Activated naive CD4-positive, alpha-beta T cell treated with anti-CD3 and anti-CD28 coated beads for 36 hours (primary cell): ENCODE measurements at places on chromosomes 1 and 21.

GRCh38 chr21:46507562-46507961 is 48.9 kb downstream of the DIP2A start:
- no peak for DNase-seq
- H3K4me1 ChIP-seq, result peaks cover 1% of the 10 kb centered on the region
- H3K4me3 ChIP-seq, result no peak overlapping the region
- H3K27me3 ChIP-seq, result no peaks in the 10 kb centered on the region
- H3K27ac ChIP-seq, result no peak overlapping the region
- H3K36me3 ChIP-seq, result peaks cover 27% of the 10 kb centered on the region

DNA sequence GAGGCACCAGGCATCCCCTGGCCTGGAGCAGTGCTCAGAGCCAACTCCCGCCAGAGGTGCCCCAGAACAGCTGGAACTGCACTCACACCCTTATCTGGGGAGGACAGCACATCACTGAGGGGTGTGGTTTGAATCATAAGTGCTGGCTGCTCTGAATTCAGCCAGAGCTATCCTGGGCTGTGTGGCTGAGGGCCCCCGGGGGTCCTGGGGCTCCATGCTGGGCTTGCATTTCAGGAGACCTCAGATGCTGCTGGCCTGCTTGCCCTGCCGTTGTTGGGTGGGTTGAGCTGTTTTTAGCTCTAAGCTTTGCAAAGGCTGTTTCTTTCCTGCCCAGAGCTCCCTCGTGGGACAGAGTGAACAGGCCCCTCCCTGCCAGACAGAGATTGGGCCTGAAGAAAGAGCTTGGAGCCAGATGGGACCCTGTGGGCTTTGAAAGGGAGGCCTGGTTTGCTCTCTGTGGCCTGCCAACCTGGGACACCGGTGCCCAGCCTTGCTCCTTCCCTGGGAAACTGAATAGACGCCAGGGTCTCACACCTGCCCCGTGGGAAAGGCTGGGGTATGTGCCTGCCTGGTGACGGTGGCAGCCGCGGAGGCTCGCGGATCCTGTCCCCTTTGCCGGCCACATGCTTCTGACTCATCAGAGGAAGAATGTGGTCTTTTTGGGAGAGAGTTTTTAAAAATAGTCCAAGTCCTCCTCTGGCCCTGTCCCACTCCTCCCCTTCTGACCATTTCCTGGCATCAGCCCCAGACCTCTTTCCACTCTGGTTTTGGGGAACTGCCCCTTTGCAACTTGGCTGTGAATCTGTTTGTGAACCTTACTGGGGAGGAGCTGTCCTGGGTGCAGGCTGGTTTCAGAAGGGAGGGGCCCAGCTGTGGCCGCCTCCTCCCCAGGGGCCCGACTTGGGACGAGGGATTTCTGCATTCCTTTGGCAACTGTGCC is 30.0 kb downstream of the ARHGEF10L start:
- no peak overlapping the region for H3K27ac ChIP-seq
- DNase-seq, result no peak
- H3K4me3 ChIP-seq, result no peak overlapping the region
- H3K27me3 ChIP-seq, result peaks cover 4% of the 10 kb centered on the region

DNA sequence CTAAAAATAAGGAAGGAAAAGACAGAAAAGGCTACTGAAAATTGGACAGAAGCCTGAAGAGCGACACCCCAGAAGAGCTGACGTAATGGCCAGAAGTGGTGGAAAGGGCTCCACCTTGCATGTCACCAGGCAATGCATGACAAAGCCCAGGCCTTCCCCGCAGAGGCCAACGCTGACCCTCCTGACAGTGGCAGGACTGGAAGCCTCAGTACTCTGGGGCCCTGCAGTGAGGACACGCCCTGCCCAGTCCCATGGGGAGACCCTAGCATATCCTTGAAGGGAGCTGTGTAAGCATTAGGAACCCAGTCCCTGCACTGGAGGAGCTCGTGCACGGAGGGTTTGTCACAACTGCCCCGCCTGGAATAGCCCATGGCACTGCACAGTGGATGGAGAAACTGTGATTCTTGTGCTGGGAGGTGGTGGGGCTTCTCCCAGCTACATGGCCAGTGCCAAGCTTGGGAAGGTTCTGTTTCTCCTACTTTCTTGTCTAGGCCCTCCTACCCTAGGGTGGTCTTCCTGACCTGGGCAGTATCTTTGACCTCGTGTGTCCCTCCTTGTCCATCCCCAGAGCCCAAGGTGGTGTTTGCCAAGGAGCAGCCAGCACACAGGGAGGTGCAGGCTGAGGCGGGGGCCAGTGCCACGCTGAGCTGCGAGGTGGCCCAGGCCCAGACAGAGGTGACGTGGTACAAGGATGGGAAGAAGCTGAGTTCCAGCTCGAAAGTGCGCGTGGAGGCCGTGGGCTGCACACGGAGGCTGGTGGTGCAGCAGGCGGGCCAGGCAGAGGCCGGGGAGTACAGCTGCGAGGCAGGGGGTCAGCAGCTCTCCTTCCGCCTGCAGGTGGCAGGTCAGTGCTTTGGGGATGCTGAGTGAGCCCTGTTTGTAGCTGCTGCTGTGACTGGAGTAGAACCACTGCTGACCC is 60.4 kb downstream of the OBSCN start:
- H3K4me1 ChIP-seq, result peaks cover 1% of the 10 kb centered on the region
- no peak overlapping the region for H3K27ac ChIP-seq
- H3K36me3 ChIP-seq, result peaks cover 2% of the 10 kb centered on the region

- H3K36me3 ChIP-seq, result no peaks in the 10 kb centered on the region
- no peak for DNase-seq
- H3K4me1 ChIP-seq, result peaks cover 9% of the 10 kb centered on the region
- no peaks in the 10 kb centered on the region for H3K27me3 ChIP-seq
- H3K27ac ChIP-seq, result no peak overlapping the region
- H3K4me3 ChIP-seq, result no peak overlapping the region
Observed at GRCh38 chr1:205434738-205435137, 12.9 kb upstream of the LEMD1 start.

GRCh38 chr1:60129911-60130310 is 56.3 kb upstream of the C1orf87 start:
- DNase-seq, result no peak
- peaks cover 4% of the 10 kb centered on the region for H3K4me1 ChIP-seq
- no peaks in the 10 kb centered on the region for H3K36me3 ChIP-seq

DNA sequence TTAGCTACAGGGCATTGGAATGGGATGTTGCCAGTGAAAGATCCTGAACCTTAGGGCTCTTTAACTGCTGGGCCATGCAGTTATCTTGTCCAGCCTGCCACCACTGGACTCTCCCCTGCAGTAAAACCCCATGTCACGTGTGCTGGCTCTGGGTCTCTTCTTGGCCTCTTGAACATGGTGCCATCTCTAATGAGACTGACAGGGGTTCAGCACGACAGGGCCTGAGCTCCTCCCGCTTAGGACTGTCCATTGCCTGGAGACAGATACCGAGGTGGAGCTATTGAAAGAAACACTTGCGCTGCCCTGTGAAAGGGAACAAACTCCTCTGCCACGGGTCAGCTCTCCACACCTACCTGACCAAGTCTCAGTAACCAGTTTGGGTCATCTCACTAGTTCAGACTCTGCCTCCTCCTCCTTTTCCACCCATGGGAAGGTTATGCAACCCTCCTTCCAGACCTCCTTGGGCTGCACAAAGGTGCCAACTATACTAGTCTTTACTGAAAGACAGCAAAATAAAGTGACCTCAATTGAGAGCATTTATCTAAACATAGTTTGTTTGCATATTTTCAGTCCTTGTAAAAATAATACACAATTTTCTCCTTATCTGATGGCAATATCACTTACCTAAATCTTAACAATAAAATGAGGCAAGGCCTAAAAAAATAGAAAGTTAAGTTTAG is 66.0 kb downstream of the GNG12 start:
- no peak for DNase-seq
- H3K27me3 ChIP-seq, result peaks cover 19% of the 10 kb centered on the region
- H3K36me3 ChIP-seq, result no peaks in the 10 kb centered on the region

- H3K4me1 ChIP-seq, result no peaks in the 10 kb centered on the region
- no peak overlapping the region for H3K27ac ChIP-seq
- no peak for DNase-seq
- peaks cover 3% of the 10 kb centered on the region for H3K27me3 ChIP-seq
- H3K36me3 ChIP-seq, result no peaks in the 10 kb centered on the region
Observed at GRCh38 chr1:112026016-112026415, 36.5 kb upstream of the KCND3 start.

- peaks cover 52% of the 10 kb centered on the region for H3K36me3 ChIP-seq
- DNase-seq, result peak; percentile 50
- H3K4me3 ChIP-seq, result no peak overlapping the region
- peaks cover 95% of the 10 kb centered on the region for H3K4me1 ChIP-seq
- peak overlapping the region; percentile 75 for H3K27ac ChIP-seq
Observed at GRCh38 chr1:42936309-42937078, 22.2 kb downstream of the SLC2A1 start.

- H3K27me3 ChIP-seq, result peaks cover 19% of the 10 kb centered on the region
- H3K27ac ChIP-seq, result no peak overlapping the region
- H3K4me1 ChIP-seq, result no peaks in the 10 kb centered on the region
- DNase-seq, result no peak
- H3K4me3 ChIP-seq, result no peak overlapping the region
- H3K36me3 ChIP-seq, result no peaks in the 10 kb centered on the region
Observed at GRCh38 chr1:214029796-214030195, 42.0 kb downstream of the PROX1 start.

GRCh38 chr1:111565079-111565478 is 54.5 kb upstream of the RAP1A start:
- H3K27me3 ChIP-seq, result no peaks in the 10 kb centered on the region
- no peaks in the 10 kb centered on the region for H3K36me3 ChIP-seq
- no peak overlapping the region for H3K27ac ChIP-seq
- peaks cover under 1% of the 10 kb centered on the region for H3K4me1 ChIP-seq
